Stimulated activated naive CD8-positive, alpha-beta T cell treated with anti-CD3 and anti-CD28 coated beads, Interleukin-15, amount 100 ng/mL, for 72 hours (primary cell): ENCODE measurements at places on chromosomes 1 and 21.

DNA sequence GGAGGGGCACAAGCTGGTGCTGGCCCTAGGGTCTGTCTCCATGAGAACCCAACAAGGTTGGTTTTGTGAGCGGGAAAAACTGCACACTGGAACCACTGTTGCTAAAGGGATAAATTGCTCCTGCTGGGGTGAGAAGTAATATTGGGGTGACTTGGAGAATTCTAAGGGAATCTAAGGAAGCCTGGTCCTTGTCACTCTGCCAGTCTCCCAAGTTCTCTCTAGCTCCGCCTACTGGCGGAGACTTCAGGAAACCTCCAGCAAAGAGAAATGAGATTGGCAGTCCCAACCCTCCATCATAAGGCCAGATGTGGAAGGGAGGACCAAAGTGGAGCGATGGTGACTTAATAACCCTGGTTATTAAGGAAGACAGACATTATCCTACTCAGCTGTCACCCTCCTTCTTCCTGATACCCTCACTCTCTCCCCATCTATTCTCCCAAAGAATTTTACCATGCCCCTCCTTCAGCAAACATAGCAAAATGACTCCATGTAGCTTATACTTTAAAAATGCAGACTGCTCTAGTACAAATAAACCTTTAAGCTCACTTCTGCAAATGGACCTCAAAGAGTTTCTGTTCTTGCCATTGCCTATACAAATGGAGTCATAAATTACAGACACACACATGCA, 2.7 kb downstream of the LCE1F start:
- DNase-seq: no peak

DNA sequence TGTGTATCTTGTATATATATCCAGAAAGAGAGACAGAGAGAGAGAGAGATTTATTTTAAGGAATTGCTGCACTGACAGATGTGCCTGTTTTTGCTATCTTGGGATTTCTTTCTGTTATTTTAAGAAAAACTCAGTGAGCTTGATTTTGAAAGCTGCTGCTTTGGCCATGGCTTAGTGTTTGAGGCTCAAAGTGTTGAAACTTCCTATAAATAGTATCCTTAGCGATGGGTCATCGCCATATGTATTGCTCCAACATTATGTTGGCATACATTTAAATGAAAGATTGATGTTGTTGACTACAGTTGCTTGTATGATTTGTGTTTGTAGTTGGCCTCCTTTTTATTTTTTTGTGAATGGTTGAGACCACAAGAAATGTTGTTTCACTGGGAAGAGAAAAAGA, 29.0 kb upstream of the NTPCR start:
- no peak for DNase-seq

DNA sequence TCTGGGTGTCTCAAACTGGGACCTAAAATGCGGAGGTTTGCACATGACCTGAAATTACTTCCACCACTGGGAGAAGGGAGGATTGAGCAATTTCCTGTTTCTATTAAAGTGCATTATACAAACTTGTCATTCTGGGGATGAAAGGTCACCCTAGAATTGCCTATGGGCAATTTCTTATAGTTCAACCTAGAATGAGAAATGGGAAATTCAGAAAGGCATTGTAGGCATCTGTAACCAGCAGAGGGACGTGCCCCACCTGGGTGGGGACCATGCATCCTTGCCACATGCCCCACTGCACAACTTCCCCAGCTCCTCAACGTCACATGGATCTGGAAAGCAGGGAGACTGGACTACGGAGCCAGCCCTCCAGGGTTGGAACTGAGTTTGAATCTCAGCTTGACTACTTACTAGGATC, 47.0 kb downstream of the MRPL39 start:
- DNase-seq: no peak

DNA sequence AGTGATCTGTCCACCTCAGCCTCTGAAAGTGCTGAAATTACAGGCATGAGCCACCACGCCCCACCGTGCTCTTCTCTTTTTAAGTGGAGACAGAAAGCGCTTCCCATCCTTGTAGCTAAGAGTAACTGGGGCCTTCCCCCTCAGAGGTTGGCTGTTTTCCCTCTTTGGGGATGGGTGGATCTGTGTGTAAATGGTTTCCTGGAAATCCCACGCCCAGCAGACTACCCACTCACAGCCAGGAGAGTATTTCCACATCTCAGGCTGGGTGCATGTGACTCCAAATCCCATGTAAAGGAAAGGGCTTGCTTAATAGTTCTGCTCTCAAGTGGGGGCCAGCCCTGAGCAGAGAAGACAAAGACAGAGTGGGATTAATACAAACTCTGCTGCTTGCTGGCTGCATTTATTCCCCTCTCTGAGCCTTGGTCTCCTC, 19.6 kb upstream of the TCEA3 start:
- DNase-seq: no peak

DNA sequence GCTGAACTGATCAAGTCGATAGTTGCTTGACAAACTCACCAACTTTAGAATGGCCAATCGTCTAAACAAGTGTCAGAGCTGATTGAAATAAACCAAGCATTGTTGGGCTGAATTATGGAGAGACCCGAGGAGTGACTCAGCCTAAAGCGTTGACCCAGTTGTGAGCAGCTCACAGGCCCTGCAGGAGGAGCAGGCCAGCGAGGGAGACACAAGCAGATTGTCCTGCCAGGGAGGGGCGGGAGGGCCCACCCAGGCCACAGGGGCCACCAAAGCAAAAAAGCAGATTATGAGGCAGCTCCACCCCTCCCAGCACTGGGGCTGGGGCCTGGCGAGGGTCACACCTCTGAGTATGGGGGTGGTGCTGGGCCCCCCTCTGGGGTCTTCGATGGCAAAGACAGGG, 10.1 kb upstream of the MATN1 start:
- no peak for DNase-seq

GRCh38 chr1:162172311-162173102, 103.0 kb downstream of the NOS1AP start:
- DNase-seq: no peak

- DNase-seq: no peak
Measured at GRCh38 chr1:67404212-67404620, 26.0 kb downstream of the SERBP1 start.

DNA sequence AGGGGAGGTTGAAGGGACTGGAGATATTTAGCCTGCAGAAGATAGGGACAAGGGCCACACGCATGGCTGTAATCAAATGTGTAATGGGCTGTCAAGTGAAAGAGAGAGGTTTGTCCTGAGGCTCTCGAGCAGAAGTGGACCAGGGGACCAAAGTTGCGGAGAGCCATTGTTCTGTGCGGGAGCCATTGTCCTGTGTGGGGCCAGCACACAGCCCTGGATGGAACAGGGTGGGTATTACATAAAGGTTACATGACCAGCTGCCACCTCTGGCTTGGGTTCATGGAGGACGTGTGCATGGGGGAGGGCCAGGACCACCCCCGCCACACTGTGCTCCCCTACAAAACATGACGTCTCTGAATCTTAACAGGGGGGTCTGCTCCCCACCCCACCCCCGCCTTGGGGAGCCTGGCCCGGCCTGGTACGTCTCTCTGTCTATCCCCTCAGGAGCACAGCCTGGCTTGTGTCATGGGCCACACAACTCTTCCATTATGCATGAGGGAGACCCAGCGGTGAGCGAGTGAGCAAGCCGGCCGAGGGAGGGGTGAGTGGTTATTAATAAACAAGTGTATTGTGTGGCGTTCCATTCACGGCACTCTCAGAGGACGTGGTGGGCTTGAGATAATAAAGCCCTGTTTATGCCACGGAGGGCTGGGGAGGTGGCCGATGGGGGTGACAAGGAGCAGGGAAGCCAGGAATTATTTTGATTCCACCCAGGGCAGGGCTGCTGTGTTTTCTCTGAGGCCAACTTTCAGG, at the start of gene NFASC:
Gene NFASC, plus strand, starts transcription at position 703 of the 753 bp plus-strand sequence. CDS start 73,454 bp downstream, outside the sequence.
- DNase-seq: no peak

GRCh38 chr1:65069011-65069565, 78.9 kb upstream of the AK4 start:
- no peak for DNase-seq

DNA sequence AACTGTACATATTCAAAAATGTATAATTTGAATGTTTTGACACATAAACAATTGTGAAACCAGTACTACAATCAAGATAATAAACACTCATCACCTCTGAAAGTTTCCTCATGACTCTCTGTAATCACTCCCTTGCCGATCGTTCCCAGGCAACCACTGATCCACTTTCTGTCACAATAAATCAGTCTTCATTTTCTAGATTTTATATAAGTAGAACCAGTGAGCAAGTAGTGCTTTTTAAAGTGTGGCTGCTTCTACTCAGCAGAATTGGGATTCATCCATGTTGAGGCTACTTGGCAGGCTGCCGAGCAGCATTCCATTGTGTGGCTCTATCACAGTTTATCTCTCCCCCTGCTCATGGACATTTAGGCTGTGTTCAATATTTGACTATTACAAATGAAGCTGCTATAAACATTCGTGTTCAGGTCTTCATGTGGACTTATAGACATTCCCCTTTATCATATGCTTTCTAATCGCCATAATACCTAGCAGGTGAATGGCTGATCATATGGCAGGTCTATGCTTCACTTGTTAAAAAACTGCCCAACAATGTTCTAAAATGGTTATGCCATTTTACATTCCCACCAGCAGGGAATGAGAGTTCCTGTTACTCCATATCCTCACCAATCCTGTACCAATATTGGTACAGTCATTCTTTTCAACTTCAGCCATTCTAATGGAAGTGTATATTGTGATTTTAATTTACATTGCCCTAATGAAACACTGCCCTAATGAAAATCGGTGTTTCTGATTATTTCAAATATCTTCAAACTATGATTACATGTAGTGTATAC, 20.5 kb downstream of the TEX38 start:
- DNase-seq: no peak

DNA sequence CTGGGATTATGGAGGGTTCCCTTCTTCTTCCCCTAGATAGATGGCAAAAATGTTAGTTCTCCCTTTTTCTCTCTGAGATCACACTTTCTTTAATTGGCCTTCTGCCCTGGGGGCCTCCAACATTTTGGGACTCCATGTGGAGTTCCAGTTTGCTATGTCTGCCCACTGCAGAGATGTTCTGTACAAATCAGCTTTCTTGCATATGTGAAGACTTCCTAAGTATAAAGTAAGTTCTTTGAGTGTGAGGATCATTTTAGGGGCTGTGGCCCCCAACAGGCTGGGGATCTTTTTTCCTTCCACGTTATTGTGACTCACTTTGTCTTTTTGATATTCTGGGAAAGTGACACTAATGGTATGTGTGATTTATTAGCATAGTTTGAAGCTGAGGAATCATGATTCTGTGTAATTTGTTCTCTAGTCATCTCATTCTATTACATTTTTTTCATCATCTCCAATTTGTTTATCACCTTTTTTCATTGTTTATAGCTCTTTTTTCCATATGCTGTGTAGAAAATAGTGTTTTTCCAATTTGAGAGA, 48.2 kb downstream of the HHAT start:
- DNase-seq: no peak

GRCh38 chr21:42614396-42614795, 39.0 kb upstream of the PDE9A start:
- DNase-seq: peak; percentile 51

DNA sequence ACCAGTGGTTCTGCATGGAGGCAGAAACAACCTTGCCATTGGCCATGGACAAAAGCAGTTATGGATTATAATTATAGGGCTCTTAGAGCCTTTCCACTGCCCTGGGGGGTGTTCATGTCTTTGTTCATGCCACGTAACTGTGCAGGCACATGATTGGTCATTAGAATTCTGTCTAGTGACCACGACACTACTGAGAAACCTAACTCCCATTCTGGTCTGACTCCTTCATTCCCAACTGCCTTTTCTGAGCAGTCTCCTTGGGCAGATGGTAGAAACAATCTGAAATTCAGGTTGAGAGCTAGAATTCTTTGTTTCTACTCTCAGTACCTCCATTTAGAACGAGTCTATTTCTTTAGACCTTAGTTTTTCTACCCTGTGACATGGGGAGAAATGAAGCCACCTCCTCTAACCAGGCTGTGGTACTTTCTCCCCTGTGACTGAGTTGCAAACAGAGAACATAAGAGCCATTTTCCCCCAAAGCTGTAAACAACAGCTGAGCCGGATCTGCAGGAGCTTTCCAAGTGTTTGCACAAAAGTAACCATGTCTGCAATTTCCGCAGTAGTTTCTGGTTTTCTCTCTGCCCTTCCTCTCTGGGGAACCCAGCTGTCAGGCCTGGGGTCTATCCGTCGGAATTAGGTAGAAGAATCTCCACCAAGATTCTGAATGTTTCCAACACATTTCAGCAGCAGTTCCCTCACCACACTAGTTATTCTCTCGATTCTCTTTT, 37.7 kb upstream of the IPO9 start:
- no peak for DNase-seq

DNA sequence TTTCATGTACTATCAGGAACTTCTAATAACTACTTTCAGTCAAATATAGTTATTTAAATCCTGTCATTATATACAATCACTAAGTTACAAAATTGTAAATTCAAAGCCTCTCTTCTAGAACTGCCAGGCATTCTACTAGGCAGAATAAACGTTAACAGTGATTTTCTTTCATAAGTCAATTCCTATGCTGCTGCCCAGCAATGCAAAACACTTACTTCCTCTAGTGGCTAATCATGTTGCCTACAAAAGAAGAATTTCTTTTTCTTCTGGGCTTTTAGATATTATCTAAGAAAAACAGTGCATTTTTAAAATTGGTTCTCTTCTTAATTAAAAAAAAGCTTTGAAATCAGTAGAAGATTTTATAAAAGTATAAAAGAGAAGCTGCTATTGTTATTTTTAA, 509.8 kb upstream of the ADAMTS5 start:
- DNase-seq: no peak

GRCh38 chr21:42641311-42642218, 11.9 kb upstream of the PDE9A start:
- no peak for DNase-seq

GRCh38 chr1:86640161-86640670, 64.2 kb upstream of the SH3GLB1 start:
- DNase-seq: no peak

GRCh38 chr1:245797592-245798348, 643.0 kb downstream of the KIF26B start:
- DNase-seq: no peak

DNA sequence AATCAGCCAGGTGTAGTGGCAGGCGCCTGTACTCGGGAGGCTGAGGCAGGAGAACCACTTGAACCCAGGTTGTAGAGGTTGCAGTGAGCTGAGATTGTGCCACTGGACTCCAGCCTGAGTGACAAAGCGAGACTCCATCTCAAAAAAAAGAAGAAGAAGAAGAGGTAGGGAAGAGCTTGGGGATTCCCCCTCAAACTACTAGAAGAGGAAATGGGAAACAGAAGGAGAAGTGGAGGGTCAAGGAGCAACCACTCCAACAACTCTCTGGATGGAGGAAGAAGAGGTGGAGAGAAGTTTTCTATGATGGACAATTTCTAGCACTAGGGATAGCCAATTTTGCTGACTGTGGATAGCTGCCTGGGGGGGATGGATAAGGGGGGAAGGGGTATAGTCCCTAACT, 14.9 kb upstream of the SLAMF9 start:
- DNase-seq: no peak

GRCh38 chr21:46489162-46489663, 30.5 kb downstream of the DIP2A start:
- DNase-seq: no peak
